GM03348 (cell line): ENCODE measurements at places on chromosomes 6 and 20.

- no peak for DNase-seq
These were observed 9.3 kb downstream of the PREX1 start for GRCh38 chr20:48818481-48818987.

GRCh38 chr6:98924647-98925046 is 23.1 kb downstream of the FBXL4 start:
- no peak for DNase-seq

- DNase-seq, result no peak
These were observed 158.9 kb downstream of the RALGAPA2 start for GRCh38 chr20:20553541-20553940.

- DNase-seq, result no peak
These were observed 40.1 kb upstream of the PTCHD4 start for GRCh38 chr6:48151142-48151541.

GRCh38 chr20:56940466-56940865 is 311.4 kb downstream of the TFAP2C start:
- no peak for DNase-seq

DNA sequence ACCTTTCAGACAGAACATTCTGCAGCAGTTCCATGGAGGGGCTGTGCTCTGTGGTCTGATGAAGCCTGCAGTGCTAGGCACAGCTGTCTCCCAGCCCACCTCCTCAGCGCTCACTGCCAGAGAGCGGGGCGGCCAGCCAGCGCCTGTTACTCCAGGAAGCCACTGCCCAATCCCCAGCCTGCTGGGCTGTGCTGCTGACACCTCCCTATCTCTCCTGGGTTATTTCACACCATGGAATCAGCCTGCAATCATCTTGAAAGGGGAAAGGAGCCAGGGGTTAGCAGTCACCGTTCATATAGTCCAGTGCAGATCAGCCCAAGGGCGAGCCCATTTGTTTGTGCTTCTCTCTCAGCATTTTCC is 46.3 kb upstream of the NHSL1 start:
- DNase-seq, result peak; percentile 68

DNA sequence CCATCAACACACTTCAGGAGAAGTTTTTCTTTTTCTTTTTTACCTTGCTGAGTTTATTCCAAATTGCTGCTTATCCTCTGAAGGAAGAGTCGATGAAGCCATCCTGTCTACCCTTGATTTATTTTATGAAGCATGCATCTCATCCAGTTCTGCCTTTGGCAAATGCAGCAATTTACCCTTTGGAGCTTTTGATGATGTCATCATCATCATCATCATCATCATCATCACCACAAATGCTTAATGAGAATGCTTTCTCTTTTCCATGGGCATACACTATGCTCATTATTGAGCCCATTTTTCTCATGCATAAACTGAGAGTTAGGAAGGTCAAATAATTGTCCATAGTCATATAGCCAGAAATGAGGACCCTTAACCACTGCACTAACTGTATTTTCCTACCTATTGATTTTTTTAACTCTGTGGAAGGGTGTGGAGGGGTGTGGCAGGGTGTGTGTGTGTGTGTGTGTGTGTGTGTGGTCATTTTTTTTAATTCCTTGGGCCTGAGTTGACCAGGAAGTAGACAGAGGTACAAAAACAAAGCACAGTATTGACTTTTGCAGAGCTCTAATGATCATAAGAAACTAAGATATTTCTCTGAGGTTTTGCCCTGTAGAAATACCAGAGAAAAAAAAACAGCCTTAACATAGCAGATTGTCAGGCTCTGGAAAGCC is 82.8 kb downstream of the COL9A1 start:
- DNase-seq, result no peak

- DNase-seq, result no peak
These were observed 76.0 kb upstream of the ADGRB3 start for GRCh38 chr6:68559070-68559469.

DNA sequence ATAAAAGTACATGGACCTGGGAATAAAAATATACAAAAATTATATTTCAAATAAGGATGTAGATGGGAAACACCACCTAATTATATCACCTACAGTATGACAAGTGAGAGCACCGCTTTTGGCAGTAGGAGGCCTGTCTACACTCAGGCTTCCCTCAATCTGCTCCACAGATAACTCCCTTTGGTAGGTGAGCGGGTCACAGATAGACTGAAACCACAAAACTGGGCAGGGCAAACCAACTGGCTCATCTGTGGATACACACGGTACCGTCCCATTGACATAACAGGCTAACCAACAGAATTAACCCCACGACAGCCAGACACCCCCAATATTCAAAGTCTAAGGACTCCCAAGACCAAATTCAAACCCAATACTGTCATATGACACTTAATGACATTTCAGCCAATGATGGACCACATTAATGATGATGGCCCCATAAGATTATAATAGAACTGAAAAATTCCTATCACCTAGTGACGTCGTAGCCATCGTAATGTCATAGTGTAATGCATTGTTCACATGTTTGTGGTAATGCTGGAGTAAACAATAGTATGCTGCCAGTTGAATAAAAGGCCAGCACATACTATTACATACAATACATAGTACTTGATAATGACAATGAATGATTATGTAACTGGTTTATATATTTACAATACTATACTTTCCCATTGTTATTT is 109.7 kb downstream of the MBOAT1 start:
- DNase-seq, result no peak

DNA sequence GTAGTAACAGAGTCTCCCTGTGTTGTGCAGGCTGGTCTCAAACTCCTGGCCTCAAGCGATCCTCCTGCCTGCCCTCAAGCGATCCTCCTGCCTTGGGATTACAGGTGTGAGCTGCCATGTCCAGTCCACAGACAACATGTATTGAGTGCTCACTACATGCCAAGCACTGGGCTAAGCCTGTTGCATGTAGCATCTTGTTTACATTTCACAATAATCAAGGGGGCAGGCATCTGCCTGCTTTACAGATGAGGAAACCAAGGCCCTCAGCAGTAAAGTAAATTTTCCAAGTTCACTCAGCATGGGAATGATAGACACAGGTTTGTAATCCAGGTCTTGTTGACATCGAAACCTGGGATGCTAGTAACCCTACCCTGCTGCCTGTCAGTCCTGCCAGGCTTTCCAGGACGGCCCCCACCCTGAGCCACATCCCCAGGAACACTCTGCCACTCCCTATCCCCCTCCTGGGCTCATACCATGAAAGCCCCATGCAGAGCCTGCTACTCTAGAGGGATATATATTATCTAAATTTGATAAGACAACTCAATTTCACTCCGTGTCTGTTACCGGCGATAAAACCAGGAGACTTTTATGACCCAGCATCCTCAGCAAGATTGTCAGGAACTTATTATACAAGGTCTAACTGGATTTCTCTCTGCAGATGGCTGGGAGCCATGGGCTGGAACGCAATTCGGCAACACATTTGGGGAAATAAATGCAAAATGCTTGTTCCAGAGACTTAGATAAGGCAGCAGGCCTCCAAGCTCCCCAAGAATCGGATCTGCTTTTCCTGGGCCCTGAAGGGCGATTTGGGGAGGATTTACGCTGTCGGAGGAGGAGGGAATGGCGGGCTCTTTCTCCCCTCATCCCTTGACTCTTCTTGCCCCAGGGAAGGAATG is 30.4 kb downstream of the CD40 start:
- DNase-seq, result no peak

DNA sequence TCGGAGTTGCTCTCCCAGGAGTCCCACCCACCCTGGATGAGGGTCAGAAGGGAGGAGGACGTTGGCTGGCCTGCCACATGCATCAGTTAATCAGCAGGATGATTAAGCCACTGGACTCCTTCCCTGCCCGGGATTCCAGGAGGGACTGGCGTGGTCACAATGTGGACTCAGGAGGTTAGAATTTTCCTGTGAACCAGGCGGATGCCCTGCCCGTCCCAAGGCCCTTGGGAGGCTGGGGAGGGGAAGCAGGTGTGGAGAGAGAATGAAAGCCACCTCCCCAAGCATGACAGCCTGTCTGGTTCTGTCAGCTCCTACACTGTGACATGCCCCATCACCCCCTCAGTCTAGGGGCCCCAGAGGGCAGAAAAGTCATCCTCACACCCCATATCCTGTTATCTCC is 11.6 kb upstream of the ITPR3 start:
- peak; percentile 91 for DNase-seq

DNA sequence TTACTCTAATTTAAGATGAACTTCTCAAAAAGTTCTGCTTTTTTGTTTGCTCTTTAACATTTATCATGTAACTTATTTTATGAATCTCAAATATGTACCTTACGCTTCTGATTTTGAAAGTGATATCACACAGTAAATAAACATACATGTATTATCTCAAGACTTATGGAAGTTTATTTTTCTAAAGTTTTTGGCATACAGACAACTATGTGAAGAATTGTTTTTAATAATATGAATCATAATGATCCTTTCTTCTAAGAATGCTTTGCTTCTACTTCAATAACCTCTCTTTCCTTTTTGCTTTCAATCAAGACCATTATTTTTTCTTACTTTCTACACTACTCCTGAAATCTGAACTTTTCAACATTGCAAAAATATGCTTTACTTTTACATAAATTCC is 816.4 kb downstream of the EYS start:
- no peak for DNase-seq

GRCh38 chr6:97399208-97399607 is 116.2 kb upstream of the MMS22L start:
- DNase-seq, result no peak

- DNase-seq, result peak; percentile 32
These were observed 8.5 kb downstream of the SCGN start for GRCh38 chr6:25660512-25660911.

DNA sequence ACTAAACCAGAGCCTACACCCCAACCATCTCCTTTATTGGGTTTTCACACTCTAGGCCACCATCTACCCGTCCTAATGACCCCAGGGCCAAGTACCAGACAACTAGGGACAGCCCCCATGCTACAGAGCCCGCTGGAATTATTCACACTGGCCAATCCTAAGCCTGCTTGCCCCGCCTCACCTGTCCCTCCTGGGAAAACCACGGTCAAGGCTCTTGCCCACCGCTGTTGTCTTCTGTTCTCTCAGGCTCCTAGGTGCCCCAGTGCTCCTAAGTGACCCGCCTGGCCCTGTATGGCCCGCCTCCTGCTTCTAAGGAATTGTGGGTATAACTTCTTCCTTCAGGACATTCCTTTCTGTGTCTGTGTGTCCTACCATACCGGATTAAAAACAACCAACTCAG is 453.4 kb downstream of the CD83 start:
- no peak for DNase-seq

- no peak for DNase-seq
These were observed 205.9 kb downstream of the BMP7 start for GRCh38 chr20:57060407-57061050.

- peak; percentile 54 for DNase-seq
These were observed 359 bp downstream of the PHIP start for GRCh38 chr6:79077715-79078074.

DNA sequence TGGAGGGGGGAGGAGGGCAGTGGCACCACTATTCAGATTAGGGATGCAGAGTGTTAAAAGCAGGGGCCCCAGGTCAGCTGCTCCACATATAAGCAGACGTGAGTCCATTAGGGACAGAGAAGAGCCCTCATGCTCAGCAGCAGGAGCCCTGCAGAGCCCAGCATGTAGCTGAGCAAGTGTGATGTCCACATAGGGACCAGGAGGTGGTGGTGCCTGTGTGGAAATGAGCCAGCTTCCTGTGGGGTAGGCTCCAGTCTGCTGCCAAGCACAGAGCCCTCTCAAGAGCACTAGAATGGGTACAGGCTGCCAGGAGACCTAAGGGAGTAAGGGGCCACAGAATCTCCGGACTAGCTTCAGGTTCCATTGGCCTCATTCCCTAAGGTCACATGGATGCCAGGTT is 57.9 kb upstream of the MLN start:
- DNase-seq, result no peak

- no peak for DNase-seq
These were observed 249.0 kb upstream of the KCNG1 start for GRCh38 chr20:51271931-51272330.

DNA sequence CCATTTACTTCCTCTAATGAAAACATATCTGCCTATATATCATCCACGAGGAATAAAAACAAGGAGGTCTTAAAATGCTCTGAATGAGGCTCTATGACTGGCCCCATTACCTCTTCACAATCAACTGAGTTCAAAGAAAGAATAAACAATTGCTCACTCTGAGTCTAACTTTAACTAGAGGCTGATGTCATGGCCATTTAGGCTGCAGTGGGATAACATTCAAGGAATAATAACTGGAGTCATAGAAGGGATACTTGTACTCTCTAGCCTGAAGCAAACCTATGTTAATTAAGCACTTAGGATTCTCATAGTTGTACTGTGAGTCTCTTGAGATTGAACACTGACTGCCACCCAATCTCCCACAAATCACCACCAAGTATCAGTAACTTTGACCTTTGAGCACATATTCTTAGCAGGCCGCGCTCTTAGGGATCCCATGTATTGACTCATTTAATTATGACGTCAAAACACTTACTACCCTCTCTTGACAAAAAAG is 70.2 kb downstream of the PERP start:
- DNase-seq, result no peak

DNA sequence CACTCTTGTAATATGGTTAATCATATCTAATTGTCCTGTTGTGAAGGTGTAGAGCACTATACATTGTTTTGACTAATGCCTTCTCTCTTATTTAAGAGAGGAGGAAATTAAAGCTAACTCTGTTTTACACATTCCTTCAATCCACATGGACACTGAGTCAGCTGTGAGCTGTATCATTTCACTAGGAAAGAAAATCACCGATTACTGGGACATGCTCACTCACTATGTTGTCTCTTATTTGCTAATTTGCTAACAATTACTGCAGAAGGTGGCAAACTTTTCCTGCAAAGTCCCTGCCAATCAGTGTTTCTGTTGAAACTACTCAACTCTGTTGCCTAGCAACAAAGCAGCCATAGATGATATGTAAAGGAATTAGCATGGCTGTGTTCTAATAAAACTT is 98.2 kb downstream of the BCAS1 start:
- no peak for DNase-seq

GRCh38 chr6:145626857-145627256 is 108.5 kb downstream of the EPM2A start:
- DNase-seq, result no peak

DNA sequence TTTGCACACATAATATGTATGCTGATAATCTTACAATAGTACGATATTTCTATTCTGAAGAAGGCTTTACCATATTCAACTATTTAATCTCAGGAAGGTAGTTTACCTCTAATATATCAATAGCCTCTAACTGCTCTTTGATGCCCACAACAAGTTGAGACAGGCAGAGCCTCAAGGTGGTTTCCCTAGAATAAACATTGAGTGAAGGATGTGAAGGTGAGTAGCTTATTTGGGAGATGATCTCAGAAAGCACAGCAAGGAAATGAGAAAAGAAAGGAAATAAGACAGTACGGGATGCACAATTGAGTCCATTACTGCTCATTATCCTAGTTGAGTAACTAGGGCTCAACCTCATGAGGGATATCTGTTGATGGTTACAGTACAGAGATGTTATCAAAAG is 638.4 kb downstream of the MAFB start:
- no peak for DNase-seq
